ENCODE measurements at places on chromosomes 13 and 19. TPM values are rescaled to one million over a fixed set of nuclear protein-coding genes. Genes with fewer than 3 reads are reported as not detected.

DPF1 gene
- total RNA-seq, result 37.4 TPM

KIR3DL2 gene
- not detected for total RNA-seq

EGLN2 gene
- 46.9 TPM for total RNA-seq

ZNF563 gene
- total RNA-seq, result 1.9 TPM

SIGLEC9 gene
- total RNA-seq, result 0.78 TPM

SLC15A1 gene
- not detected for total RNA-seq

C19orf85 gene
- not detected for total RNA-seq

CAMSAP3 gene
- 17.0 TPM for total RNA-seq

CTXN1 gene
- total RNA-seq, result 15.4 TPM

CASP14 gene
- not detected for total RNA-seq

CYP2B6 gene
- total RNA-seq, result not detected

HCST gene
- total RNA-seq, result not detected

TNNT1 gene
- not detected for total RNA-seq

ATP5F1D gene
- total RNA-seq, result 11.9 TPM

SAFB gene
- total RNA-seq, result 76.6 TPM

IRGC gene
- total RNA-seq, result not detected

SH2D3A gene
- not detected for total RNA-seq

IGFL3 gene
- not detected for total RNA-seq

CCDC70 gene
- not detected for total RNA-seq

GDF15 gene
- total RNA-seq, result not detected

SPRYD7 gene
- total RNA-seq, result 12.0 TPM

FCHO1 gene
- total RNA-seq, result 24.6 TPM

TEX101 gene
- not detected for total RNA-seq

PLK5 gene
- total RNA-seq, result not detected

S1PR5 gene
- total RNA-seq, result 0.31 TPM

ZNF578 gene
- total RNA-seq, result 28.4 TPM

PSG6 gene
- not detected for total RNA-seq

RNF225 gene
- not detected for total RNA-seq

SPINT2 gene
- total RNA-seq, result 73.9 TPM

SPTBN4 gene
- total RNA-seq, result 27.5 TPM

ZAR1L gene
- total RNA-seq, result not detected

DZIP1 gene
- 43.7 TPM for total RNA-seq

B9D2 gene
- total RNA-seq, result 5.3 TPM

DENND1C gene
- total RNA-seq, result not detected

KLF1 gene
- total RNA-seq, result 0.31 TPM

IGFL1 gene
- not detected for total RNA-seq

Measured in occipital lobe (tissue), 3 donors.